Cardiac atrium fibroblast (primary cell): ENCODE measurements at places on chromosomes 5 and 9. TPM values are rescaled to one million over a fixed set of nuclear protein-coding genes. Genes with fewer than 3 reads are reported as not detected.

The RGS7BP gene
- total RNA-seq: 0.36 TPM in 1 of 2 replicates, not detected in the other

The PCDHB2 gene
- total RNA-seq: 0.90 and 1.3 TPM in 2 replicates

The PSD2 gene
- total RNA-seq: not detected in 2 replicates

The CDO1 gene
- 0.65 and 0.72 TPM in 2 replicates for total RNA-seq

The ZNF474 gene
- not detected in 2 replicates for total RNA-seq
